ENCODE measurements at places on chromosomes 16 and 17. TPM values are rescaled to one million over a fixed set of nuclear protein-coding genes. Genes with fewer than 3 reads are reported as not detected.

Gene OTOP3
- not detected for total RNA-seq

Gene NUBP1
- total RNA-seq: 23.5 TPM

Gene PLA2G10
- not detected for total RNA-seq

Gene NTN3
- total RNA-seq: not detected

Gene ATXN7L3
- 31.3 TPM for total RNA-seq

Gene KRT40
- total RNA-seq: not detected

Gene XAF1
- total RNA-seq: 35.5 TPM

Gene PIEZO1
- 101 TPM for total RNA-seq

Gene PSMD11
- total RNA-seq: 57.7 TPM

Gene KDM6B
- 6.5 TPM for total RNA-seq

Gene TBC1D3G
- 3.1 TPM for total RNA-seq

Gene NPIPB2
- 4.4 TPM for total RNA-seq

Gene TNFRSF13B
- not detected for total RNA-seq

Gene ABCA10
- 32.8 TPM for total RNA-seq

Gene CLEC10A
- total RNA-seq: 8.1 TPM

Gene ETV4
- total RNA-seq: not detected

Data from subcutaneous adipose tissue (tissue), 4 donors.